Activated CD4-positive, CD25-positive, alpha-beta regulatory T cell treated with anti-CD3 and anti-CD28 coated beads, Interleukin-2, amount 50 U/mL, for 72 hours (primary cell): ENCODE measurements at places on chromosomes 2 and 18.

DNA sequence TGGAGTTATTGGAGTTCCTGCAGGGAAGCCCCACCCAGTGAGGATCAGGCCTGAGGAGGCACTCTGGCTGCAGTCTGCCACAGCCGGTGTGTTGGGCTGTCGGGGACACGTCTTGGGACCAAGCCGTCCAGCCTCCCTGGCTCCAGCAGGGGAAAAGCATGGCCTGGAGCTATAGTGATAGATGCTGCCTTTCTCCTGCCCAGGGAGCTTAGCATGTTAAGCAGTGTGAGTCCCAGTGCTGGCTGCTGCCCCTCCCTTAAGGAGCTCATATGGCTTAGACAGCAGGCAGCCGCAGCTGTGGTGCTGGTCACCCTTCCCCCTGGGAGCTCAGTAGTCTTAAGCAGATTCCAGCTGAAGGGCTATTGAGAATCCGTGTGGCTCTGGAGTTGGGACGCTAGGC is 78.9 kb downstream of the CERS6 start:
- DNase-seq, result no peak

DNA sequence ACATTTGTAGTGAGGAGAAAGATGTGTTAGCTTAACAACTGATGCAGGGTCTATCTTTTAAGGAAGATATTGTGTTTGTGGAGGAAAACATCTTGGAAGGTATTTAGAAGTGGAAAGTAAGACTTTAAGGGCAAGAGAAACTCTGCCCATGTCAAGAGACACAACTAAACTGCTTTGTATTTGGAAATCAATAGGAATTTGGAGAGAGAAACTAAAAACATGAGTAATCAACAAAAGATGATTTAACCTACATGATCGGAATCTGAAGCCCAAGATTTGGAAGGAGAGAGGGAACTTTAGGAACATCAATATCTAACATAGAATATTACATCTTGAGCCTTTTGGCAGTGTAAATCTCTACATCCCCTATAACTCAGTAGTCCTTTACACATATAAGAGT is 184.2 kb upstream of the COL3A1 start:
- DNase-seq, result no peak

GRCh38 chr2:2812117-2812516 is 481.0 kb upstream of the MYT1L start:
- DNase-seq, result no peak

GRCh38 chr2:112591413-112591812 is 7.0 kb downstream of the CHCHD5 start:
- DNase-seq, result no peak

- no peak for DNase-seq
Measured at GRCh38 chr18:37343542-37343851, 222.1 kb downstream of the CELF4 start.

GRCh38 chr2:20190876-20191713 is 33.8 kb downstream of the SDC1 start:
- DNase-seq, result no peak

GRCh38 chr2:62473246-62473827 is 32.7 kb downstream of the TMEM17 start:
- DNase-seq, result no peak

GRCh38 chr2:240466579-240467148 is 31.2 kb downstream of the GPC1 start:
- no peak for DNase-seq

DNA sequence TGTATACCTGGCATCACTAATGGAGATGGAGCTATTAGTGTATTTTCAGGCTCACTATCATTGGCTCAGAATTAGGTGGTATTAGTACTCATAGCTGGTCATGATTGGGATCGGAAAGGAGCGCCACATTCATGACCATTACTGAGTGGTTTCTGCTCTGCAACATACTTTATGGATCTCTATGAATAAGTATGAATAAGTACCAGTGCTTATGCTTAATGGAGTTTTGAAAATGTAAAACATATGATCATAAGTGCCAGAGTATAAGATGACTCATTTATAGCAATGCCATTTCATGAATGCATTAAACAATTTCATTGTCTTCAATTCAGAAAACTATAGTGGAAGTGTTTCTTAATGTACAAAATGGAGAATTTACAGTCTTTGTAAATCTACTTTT is 156.7 kb downstream of the GALNT3 start:
- DNase-seq, result no peak

- DNase-seq, result no peak
Measured at GRCh38 chr2:124585277-124585676, 560.2 kb downstream of the CNTNAP5 start.

DNA sequence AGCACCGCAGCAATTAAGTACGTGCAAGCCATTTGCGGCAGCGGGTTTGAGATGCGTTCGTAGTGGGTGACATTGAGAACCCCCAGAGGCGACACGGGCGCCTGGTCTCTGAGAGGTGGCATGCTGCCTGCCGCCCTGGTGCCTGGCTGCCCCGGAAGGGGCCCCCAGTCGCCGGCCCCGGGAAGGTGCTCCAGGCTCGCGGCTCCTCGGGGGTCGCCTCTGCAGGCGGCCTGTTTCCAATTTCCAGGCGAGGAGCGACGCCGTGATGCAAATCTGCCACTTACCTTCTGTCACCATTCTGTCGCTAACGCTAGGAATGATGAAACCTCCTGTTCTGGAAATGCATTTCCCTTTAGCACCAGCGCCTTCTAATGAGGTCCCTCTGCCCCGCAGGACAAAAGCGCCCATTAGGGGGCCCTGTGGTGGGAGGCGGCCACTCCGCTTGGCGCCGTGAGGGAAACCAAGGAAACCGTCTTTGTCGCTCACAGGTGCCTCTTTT is 13.0 kb downstream of the KIF5C start:
- no peak for DNase-seq

DNA sequence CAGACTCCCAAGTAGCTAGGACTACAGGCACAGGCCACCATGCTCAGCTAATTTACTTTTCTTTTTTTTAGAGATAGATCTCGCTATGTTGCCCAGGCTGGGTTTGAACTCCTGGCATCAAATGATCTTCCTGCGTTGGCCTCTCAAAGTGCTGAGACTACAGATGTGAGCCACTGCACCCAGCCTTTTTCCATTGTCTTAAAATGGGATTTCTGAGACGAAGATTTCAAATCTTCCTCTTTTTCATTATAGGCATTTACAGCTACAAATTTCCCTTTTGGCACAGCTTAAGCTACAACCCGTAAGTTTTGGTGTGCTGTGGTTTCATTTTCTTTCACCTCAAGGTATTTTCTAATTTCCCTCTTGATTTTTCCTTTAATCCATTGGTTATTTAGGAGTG is 8.6 kb downstream of the GNLY start:
- no peak for DNase-seq

- DNase-seq, result no peak
Measured at GRCh38 chr18:38571651-38572050, 1006.1 kb upstream of the CELF4 start.

DNA sequence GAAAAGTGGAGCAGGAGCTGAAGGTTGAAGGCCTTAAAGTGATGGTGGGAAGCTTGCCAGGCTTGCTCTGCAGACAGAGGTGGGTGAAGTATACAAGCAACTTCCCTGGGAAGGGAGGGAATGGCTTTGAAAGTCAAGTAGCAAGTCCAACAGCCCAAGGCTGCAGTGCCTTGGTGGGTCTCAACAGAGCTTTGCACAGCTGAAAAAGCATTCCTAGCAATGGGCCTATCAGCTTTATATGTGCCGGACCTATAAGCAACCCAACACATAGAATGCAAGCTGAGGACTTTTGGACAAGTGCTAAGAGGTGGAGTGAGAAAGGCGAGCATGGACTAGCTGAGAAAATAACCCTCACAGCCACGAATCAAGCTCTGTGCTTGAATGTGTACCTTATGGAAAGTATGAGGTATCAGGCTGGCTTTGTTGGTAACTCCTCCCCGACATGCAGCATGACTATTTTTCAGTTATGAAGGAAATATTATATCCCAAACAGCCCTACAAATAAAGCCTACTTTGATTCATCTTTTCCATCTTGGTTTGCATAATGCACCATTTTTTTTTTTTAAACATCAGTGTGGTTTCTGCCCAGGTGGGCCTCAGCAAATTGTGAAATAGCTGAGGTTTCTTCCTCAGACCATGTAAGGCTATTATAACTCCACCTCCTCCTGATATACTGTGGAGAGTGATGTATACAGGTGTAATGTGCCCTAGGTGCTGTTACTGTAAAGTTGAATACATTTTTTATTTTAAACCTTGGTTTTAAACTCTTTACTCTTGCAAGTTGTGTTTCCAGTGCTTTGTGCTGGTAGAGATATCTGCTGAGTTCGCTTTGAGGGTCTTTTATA is 241.4 kb upstream of the CXCR4 start:
- DNase-seq, result no peak

GRCh38 chr2:134714228-134714627 is 4.6 kb downstream of the TMEM163 start:
- DNase-seq, result no peak

- DNase-seq, result no peak
Measured at GRCh38 chr2:46917628-46918027, 2.0 kb upstream of the MCFD2 start.

- DNase-seq, result no peak
Measured at GRCh38 chr2:53859206-53860181, at the start of gene GPR75. Gene GPR75 (minus strand): TSS chr2:53859967. CDS start chr2:53854756, 5,211 bp downstream.

DNA sequence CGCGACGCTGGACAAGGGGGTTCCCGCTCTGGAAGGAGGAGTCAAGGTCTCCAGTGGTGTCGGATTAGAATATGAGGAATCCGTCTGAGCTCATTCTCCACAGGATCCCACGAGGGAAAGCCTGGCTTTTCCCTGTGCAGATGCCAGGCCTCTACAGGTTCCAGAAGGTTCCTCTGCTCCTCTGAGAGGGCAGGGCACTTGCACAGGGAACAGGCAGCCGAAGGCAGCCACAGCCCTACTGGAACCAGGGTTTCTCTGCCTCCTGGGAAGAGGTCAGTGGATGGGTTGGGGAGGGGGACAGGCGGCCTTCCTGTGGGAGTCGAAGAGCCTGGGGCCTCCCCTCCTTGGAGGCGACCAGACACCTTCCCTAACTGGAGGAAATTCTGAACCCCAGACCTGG is 1.7 kb upstream of the AQP12A start:
- no peak for DNase-seq

- DNase-seq, result no peak
Measured at GRCh38 chr2:121944072-121944831, 188.8 kb downstream of the TSN start.

- no peak for DNase-seq
Measured at GRCh38 chr18:79275461-79275860, 120.3 kb upstream of the NFATC1 start.

DNA sequence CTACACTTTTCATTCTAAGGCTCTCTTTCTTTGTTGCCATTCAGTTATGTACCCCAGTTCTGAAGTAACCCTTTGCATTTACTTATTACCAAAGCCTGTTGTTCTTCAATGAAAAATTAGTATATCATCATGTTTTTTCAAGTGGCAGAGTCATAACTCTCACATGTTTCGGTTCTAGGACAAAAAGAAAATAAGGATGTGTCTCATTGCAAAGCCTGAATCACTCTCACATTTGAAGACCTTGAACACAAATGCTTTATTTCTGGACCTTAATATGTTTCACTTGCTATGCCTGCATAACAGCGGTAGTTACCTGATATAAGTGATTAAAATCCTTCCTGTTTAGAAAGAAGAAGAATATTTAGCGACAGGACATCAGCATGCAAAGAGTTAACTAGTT is 49.1 kb downstream of the ZEB2 start:
- DNase-seq, result no peak

DNA sequence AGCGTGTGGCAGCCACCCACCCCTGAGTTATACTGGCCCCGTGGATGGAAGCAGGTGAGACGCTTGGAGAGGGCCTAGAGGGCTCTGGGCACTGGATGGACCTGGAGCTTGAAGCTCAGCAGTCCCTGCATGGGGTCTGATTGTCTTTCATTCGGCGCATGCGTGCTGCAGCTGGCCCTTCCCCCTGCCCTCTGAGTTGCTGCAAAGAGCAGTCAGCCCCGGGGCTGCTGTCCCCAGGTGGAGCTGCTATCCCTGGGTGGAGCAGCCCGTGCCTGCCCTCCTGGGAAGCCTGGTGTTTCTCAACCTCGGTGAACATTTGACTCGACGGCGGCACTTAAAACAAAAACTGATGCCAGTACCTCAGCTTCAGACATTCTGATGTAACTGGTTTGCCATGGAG is 29.6 kb downstream of the IGFBP5 start:
- DNase-seq, result no peak

DNA sequence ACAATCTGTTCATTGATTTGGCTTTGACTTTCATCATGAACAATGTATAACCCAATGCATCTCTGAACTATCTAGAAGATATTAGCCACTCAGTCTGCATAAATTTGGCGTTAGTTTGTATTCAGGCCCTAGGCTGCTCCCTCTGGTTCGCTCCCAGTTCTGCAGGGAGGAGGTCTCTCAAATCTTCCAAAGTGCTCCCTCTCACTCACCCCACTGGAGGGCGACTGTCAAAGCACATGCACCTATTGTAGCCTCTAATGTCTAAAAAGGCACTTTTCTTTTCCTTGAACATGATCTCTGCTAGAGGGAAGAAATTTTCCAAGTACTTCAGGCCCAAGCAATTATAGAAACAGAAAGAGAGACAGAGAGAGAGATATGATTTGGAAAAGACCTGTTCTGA is 291.5 kb downstream of the TDRD15 start:
- no peak for DNase-seq

DNA sequence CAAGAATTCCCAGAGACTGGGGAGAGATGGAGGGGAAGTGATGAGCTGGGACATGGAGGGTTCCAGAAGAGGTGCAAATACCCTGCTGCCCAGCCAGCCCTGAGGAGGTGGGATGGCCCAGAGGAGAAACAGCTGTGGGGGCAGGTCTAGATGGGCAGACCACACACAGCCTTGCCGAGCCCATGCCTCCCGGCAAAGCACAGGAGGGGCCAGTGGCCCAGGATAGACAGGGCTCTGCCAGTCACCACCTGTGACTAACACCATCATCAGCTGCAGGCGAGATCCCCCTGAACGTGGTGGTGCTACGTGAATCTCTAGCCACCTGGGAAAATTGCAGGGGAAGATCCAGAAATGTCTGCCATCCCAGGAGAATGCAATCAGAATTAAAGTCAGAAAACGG is 39.4 kb downstream of the SCTR start:
- no peak for DNase-seq

DNA sequence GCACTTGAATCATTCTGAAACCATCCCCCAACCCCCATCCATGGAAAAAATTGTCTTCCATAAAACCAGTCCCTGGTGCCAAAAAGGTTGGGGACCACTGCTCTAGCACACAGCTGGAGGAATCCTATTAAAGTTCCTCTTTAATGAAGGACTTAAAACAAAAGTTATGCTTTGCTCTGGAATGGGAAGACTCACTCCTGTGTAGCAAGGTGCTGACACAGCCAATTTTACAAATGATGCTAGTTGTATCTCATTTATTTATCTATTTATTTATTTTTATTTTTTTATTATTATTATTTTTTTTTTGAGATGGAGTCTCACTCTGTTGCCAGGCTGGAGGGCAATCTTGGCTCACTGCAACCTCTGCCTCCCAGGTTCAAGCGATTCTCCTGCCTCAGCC is 58.9 kb upstream of the NDUFV2 start:
- DNase-seq, result no peak
